ENCODE measurements at places on chromosomes 5 and 9. TPM values are rescaled to one million over a fixed set of nuclear protein-coding genes. Genes with fewer than 3 reads are reported as not detected.

The NMUR2 gene
- polyA plus RNA-seq: 0.19 TPM

The SLCO6A1 gene
- polyA plus RNA-seq: not detected

DNA sequence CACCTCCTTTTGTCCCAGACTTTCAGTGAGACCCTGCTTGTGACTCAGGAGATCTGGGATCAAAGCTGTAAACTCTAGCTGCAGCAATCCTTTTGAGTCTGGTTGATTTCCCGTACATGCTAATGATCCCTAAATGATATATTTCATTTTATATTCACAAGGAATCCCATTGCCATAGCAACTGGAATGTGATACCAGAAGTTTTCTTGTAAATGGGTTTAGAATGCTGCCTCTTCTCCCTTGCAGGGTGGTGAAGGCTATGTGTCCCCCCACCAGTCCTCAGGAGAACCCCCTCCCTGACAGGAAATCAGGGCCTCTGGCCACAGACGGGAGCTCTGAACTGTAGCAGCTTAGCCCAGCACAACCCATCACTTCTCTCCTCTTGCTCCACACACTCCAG, 215.0 kb downstream of the FSTL4 start:
- DNase-seq: no peak

DNA sequence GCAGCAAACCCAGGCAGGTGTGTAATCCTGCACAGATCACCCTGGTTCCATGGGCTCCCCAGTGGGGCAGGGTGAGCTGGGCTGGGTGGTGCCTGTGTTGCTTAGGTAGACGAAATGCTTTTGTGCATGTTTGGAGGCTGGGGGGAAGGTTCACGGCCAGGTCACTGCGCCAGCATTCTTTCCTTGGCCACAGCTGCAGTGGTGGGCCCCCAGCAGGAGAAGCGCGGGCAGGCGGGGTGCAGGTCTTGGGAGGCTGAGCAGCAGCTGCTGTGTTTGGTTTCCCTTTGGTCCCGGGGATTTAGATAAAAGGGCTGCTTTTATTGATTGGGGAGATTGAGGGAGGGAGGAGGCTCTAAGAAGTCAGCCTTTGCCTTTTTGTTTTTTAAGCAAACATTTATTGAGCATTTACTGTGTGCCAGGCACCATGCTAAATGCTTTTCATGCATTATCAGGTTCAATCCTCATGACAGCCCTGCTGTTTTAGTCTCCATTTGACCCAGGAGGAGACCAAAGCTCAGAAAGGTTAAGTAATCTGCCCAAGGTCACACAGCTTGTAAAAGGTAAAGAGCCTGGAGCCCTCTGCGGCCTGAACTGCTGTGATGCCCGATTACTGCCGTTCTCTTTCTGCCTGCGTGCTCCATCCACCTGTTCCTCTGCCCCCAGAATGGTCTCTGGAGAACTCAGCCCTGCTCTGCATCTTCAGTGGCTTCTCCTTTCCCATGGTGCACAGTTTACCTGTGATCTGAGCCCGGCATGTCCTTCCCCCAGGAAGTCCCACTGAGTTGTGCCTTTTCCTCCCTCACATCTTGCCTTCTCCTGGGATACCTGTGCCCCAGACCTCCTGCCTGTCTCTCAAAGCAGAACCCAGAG, 94.4 kb downstream of the MACROH2A1 start:
- DNase-seq: no peak

DNA sequence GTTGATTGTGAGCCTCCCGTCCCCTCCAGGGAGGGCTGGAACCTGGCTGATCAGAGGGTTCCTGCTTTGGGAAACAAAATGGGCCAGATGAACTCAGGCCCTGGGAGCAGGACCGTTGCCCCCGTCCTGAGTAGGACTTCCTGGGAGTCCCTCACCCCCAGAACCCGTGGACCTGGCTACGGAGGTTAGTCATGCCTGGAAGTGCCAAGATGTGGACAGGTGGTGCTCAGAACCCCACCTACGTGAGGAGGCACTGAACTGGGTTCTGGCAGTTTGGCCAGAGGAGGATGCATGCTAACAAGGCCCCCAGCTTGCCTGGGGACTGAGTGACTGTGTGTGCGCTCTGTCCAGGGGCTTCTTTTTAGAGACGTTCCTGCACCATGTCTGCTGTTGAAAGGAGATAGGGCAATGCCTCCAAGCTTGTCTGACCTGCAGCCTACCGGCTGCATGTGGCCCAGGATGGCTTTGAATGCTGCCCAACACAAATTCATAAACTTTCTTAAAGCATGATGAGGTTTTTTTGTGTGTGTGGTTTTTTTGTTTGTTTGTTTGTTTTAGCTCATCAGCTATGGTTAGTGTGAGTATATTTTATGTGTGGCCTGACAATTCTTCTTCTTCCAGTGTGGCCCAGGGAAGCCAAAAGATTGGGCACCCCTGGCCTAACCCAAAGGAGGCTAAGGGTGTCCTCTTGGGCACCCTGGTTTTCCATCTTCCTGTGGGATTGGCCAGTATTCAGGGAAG, 1.8 kb upstream of the DAB2IP start:
- no peak for DNase-seq

The NR2F1-AS1 gene
- polyA plus RNA-seq: 54.5 TPM

DNA sequence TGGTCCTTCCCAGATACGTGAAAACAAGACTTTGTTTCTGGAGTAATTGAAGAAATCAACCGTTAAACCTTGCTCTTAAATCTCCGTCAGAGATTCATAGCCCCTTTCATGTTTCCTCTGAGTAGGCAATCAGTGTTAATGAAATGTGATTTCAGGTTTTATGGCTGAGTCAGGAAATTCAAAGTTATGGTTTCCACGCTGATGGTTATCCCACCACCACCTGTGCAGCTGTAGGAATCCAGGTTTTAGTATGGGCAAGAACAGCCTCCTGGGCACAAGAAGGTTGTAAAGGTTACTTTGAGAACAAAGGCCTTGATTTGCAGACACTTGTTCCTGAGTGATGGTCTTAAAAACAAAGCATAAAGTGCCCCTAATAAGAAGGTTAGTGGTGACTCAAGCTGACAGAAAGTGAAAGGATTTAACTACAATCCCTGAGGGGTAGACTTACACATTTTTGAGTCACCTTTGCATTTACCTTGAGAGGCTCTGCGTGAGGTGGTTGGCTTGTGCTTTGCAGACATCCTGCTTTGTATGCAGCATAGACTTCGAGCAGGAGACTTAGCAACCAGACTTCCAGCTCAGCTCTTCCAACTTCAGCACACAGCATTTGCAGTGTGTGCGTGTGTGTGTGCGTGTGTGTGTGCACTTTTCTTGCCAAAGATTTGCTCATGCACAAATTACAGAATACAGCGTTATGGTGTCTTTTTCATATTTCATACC, 159.6 kb downstream of the TLE4 start:
- DNase-seq: no peak

DNA sequence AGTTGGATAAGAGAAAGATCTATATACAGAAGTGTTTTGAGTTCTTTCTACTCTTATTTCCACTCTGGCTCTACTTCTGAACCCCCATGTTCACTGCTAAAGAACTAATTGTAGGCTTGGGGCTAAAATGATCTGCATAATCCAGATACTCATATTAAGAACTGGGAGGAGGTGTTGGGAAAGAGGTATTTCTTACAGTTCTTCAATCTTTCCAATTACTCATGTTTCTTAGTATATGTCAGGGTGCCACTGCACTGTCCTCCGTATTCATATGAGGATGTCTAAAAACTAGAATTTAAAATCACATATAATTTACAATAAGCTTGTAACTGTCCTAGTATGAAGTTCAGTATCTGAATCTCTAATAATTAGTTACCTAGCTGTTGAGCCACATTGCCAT, 12.7 kb downstream of the NIPBL start:
- no peak for DNase-seq

GRCh38 chr9:326667-327066, 112.0 kb downstream of the DOCK8 start:
- no peak for DNase-seq

GRCh38 chr9:91948597-91949391, 1.2 kb downstream of the ROR2 start:
- no peak for DNase-seq

DNA sequence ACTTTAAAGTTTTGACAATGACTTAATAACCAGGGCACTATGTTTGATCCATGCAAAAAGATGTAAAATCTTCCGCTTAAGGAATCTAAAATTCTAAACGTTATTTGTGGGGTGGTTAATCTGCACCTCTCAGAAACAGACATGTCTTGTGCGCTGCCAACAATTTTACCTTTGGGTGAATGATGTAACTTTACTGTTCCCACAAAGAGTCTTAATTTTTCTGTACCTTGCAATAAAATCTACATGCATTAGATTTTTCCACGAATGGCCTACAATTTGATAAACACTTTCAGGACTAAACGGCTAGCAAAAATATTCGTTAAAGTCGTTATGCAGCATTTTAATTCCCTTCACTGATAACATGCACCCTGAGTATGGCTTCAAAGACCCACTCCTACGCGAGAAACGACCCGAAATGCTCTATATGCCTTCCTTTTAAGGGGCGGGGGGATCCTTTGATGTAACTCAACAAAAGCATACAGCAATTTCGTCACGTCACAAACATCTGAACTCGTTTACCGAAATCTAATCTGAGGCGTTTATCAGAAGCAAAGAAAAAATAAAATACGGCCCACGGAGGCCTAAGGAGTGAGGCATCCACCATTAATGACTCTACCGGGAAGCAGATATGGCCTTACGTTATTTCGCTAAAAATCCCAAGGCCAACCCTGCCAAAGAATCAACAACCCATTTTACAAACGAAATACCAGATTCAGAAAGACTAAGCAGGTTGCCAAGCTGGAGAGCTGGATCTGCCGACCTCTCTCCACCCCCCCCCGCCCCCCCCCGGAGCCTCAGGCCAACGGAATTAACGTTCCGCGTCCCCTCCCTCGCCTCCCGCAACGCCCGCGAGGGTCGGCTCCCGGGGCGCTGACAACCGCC, 621 bp downstream of the AK6 start:
- DNase-seq: peak; percentile 44

DNA sequence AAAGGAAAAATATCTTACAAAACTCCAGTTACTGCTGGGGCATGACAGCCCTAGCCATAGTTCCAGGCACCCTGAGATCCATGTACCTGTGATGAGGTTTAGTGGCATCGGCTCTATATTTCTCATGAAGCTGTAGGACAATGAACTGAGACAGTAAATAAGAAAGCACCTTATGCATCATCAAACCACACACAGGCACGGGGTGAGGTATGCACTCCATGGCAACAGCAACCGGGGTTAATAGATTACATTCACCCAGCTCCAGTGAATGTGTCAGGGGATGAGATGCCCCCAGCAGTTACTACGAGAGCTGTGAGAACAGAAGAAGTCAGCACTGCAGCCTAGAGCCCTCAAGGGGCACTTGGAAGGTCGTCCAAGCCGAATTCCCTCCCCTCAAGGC, 162.0 kb upstream of the S1PR3 start:
- DNase-seq: no peak
